Posterior cingulate gyrus (tissue), 11 donors: ENCODE measurements at places on chromosomes 13 and 19.
A peak's percentile ranks its signal among the peaks of the same experiment; 100 is the strongest.

GRCh38 chr13:98374750-98375149, 197.7 kb upstream of the RNF113B start:
- DNase-seq, result no peak

DNA sequence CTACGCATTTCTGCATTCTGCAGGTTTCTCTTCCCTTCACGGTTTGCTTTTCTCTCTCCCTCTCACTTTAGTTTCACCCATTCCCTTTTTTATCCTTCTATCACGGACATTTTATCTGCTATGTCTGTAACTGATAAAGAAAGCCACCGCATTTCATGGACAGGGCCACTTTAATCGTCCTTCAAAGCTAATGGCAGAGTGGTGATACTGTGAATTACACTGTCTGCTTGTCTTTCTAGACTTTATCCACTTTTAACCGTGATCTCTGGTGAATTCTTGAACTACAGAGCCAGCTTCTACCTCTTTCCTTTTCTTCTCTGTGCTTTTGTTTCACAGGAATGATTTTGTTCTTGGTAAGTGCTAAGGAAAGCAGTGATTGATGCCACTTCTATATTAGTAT, 760.4 kb downstream of the PCDH9 start:
- no peak for DNase-seq

GRCh38 chr19:31975461-31975860, 369.9 kb upstream of the ZNF507 start:
- DNase-seq, result no peak

- no peak for DNase-seq
These were observed 15.1 kb upstream of the FOXO1 start for GRCh38 chr13:40681341-40682146.

- DNase-seq, result no peak
These were observed at the start of gene PALM3 for GRCh38 chr19:14061751-14062557. Gene PALM3 (minus strand): TSS chr19:14062076. CDS start chr19:14061980, 96 bp downstream.

DNA sequence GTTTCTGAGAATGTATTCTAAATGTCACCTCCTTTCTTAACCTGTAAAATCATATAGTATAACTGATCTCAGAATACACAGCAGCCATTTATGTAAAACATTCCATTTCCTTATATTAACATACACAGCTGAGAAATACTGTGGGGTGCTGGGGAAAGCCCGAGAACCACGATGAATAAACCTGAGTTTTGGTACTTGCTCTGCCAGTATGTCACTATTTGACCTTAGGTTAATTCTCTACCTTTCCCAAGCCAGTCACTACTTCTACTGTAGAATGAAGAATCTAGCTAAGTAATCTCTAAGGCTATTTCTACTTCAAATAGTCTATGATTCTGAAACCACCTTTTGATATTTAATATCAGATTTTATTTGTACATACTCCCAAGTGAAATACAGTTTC, 173.7 kb downstream of the TBC1D4 start:
- no peak for DNase-seq

- no peak for DNase-seq
These were observed 13.3 kb downstream of the TTYH1 start for GRCh38 chr19:54428323-54429175.

DNA sequence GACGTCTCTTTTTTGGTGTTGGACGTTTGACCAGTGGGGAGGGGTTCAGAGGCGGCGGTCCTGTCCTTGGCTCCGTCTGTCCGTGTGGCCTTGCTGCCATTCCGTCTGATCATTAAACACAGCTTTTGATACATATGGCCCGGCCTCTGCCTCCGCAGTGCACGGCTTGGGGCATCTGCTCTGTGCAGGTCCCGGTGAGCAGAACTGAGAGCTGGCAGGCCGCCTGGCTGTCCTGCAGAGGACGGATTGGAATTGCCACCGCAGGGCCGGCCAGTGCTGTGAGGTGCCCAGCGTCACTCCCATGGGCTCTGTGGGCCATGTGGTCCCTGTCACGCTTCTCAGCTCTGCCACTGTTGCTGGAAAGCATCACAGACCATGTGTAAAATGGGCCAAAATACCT, 5.4 kb upstream of the TMPRSS9 start:
- DNase-seq, result no peak

DNA sequence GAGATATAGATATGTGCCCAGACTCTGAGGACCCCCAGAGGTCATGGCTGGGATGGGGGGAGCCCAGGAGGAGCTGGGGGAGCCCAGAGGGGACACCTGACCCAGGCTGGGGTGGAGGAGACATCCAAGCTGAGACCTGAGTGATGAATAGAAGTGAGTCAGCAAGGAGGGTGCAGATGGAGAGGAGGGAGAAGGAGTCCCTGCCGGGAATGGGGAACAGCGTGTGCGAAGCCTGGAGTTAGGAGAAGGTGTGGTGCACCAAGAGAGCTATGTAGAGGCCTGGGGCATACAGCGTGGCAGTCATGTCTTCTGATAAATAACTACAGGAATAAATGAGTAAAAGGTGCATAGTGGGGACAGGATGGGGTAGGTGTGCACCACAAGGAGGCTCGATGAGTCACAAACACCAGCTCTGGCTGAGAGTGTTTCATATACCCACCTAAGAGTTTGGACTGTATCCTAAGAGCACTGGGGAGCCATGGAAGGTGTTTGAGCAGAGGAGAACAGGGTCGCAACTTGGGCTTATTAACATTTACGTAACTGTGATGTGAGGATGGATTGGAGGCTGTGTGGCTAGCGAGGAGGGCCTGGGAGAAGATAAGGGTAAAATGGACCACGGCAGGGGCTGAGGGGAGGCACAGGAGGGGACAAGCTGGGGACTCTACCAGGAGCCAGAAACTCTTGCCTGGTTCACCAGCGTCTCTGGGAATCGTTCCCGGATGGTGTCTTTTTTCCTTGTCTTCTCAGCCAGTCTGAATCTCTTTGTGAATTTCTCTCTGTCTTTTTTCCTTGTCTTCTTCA, 1.4 kb downstream of the CEACAM18 start:
- peak; percentile 33 for DNase-seq

DNA sequence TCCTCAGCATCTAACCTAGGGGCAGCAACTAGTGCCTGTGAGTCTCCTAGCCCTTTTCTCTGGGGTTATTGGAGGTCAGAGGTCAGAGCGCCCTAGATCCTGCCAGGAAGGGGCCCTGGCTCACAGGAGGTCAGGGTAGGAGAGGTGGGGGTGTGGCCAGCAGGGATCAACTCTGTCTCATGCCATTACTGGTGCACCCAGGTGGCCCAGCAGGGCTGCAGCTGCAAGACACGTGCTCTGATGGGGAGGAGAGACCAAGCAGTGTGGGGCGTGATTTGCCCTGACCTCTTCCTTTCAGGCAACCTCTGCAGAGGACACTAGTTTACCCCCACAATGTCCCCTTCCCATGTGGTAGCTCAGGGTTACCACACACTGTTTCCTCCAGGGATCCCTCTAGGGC, 73.3 kb upstream of the ZNF30 start:
- DNase-seq, result no peak

DNA sequence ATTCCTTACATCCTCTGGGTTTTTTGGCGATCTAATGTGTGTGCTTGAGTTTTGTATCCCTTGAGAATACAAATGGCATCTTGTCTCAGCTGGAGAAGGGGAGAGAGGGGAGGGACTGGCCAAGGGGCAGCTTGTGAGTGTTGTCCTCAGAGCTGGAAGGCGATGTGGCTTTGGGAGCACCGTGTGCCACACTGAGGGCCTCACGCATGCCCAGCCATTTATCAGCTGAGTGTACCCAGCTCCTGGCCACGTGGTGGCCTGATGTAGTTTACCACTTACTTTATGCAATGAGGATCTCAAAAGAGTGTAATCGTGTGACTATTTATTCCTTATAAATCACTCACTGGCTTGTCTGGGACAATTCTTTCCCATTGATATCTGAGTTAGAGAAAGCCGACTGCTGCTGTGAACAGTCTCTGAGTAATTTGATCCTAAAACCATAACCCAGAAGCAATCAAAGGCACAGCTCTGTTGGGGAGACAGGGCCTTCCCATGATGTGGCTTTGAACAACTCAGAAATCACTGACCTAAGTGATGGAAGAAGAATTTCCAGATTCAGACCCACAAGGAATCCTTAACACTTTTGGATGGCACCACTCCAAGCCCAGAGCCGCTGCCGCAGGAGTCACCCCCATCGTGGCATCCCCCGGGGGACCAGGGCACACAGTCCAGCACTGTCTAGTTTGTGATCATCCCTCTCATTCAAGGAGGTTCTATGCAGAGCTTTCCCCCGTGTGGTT, 53.9 kb upstream of the MTIF3 start:
- no peak for DNase-seq

DNA sequence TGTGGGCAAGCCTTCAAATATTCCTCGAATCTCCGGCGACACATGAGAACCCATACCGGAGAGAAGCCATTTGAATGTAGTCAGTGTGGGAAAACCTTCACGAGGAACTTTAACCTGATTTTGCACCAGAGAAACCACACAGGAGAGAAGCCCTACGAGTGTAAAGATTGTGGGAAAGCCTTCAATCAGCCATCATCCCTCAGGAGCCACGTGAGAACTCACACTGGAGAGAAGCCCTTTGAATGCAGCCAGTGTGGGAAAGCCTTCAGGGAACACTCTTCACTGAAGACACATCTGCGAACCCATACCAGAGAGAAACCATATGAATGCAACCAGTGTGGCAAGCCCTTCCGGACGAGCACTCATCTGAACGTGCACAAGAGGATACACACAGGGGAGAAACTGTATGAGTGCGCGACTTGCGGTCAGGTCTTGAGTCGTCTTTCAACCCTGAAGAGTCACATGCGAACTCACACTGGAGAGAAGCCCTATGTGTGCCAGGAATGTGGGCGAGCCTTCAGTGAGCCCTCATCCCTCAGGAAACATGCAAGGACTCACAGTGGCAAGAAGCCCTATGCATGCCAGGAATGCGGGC, 28.8 kb downstream of the ZNF333 start:
- DNase-seq, result no peak

GRCh38 chr19:36685835-36686234, 1.6 kb upstream of the ZNF567 start:
- no peak for DNase-seq

DNA sequence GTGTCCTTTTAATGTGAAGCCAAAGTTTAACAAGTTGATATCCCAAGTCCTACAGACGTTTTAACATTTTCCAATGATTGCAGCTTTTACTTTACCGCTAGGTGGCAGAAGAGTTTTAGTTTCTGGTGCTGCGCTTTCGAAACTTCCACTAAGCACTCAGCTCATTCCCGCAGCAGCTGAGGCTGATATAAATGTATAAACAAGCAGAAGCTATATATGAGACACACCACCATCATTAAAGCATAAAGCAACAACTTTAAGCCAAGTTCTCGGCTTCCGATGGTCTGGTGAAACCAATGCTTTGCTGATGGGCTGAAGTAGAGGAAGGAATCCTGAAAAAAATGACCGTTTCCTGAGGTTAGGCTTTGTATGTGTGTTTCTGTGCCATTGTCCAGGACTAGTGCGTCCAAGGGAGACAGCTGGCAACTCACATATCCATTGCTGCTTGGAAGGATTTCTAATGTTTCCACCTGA, 753.9 kb downstream of the OLFM4 start:
- peak; percentile 31 for DNase-seq
